ENCODE measurements at places on chromosomes 12 and 14.

DNA sequence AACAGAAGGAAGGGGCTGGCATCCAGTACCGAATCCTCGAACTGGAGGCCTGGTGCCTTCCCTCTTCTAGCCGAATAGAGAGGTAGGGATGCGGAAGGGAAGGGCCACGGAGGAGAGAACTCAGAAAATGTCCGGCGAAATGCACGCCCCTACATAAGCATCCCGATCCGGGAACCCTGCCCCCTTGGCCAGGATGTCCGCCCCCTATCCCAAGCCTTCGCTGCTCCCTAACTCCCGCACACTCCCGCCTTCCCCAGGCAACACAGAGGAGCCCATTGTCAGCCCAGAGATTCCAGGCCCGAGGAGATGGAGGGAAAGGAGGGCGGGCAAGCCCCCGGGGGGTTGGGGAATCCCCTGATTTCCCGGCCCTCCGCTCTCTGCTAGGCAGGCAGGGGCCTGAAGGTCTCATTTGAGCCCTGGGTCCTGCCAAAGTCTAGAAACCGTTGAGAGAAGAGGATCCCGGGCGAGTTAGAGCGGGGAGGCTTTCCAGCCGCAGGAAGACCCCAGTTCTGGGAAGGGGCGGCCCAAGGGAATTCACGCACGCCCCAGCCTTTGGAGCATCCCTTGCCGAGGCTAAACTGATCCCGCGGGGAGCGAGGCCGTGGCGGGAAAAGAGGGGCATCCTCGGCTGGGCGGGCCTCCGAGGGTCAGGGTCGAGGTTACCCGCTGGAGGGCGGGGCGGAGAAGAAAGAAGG, 569 bp upstream of the ARHGEF40 start:
- peak overlapping the region; percentile 89 for H3K4me3 ChIP-seq
- H3K27me3 ChIP-seq: peaks cover 28% of the 10 kb centered on the region
- peaks cover 6% of the 10 kb centered on the region for H3K36me3 ChIP-seq
- no peak for DNase-seq
- peaks cover 22% of the 10 kb centered on the region for H3K4me1 ChIP-seq
- peak overlapping the region; percentile 73 for H3K27ac ChIP-seq

GRCh38 chr12:52370926-52371608, 3.8 kb upstream of the KRT85 start:
- DNase-seq: no peak
- H3K27me3 ChIP-seq: peaks cover 19% of the 10 kb centered on the region
- H3K4me1 ChIP-seq: peaks cover 12% of the 10 kb centered on the region
- no peaks in the 10 kb centered on the region for H3K36me3 ChIP-seq
- no peak overlapping the region for H3K4me3 ChIP-seq

- H3K4me3 ChIP-seq: no peak overlapping the region
- no peaks in the 10 kb centered on the region for H3K36me3 ChIP-seq
- peak overlapping the region; percentile 54 for H3K27ac ChIP-seq
- peaks cover 43% of the 10 kb centered on the region for H3K4me1 ChIP-seq
- no peaks in the 10 kb centered on the region for H3K27me3 ChIP-seq
Observed at GRCh38 chr14:58749066-58749669, 111.4 kb downstream of the DACT1 start.

- H3K4me3 ChIP-seq: peak overlapping the region; percentile 83
- H3K36me3 ChIP-seq: peaks cover 14% of the 10 kb centered on the region
- H3K27ac ChIP-seq: peak overlapping the region; percentile 52
Observed at GRCh38 chr14:75429562-75429961, 1.7 kb downstream of the JDP2 start.

DNA sequence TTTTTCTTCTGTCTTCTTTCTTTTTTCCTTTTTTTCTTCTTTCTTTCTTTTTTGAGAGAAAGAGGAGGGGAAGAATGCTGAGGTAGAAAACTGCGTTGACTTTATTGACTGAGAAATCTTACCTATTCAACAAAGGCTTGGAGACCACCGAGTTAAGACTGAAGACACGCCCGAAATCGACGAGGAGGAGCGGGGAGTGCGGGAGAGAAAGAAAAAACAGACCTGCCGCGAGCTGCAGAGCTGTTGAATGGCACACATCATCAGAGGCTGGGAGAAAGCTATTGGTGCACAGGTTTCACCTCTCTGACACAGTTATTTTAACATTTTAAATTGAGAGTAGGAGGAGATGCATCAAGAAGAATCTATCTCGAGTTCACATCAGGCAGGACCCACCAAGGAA, 5.1 kb downstream of the ASCL1 start:
- peak overlapping the region; percentile 15 for H3K4me3 ChIP-seq
- peaks cover 5% of the 10 kb centered on the region for H3K36me3 ChIP-seq

- H3K27me3 ChIP-seq: no peaks in the 10 kb centered on the region
- peaks cover 30% of the 10 kb centered on the region for H3K36me3 ChIP-seq
- H3K27ac ChIP-seq: no peak overlapping the region
- no peak overlapping the region for H3K4me3 ChIP-seq
- DNase-seq: no peak
Observed at GRCh38 chr14:90319634-90320541, 11.9 kb downstream of the NRDE2 start.

- H3K27ac ChIP-seq: no peak overlapping the region
- H3K4me3 ChIP-seq: no peak overlapping the region
- no peaks in the 10 kb centered on the region for H3K4me1 ChIP-seq
- H3K27me3 ChIP-seq: no peaks in the 10 kb centered on the region
Observed at GRCh38 chr12:39355841-39356240, 87.1 kb downstream of the KIF21A start.

- no peak for DNase-seq
- H3K4me3 ChIP-seq: no peak overlapping the region
- H3K27ac ChIP-seq: no peak overlapping the region
- peaks cover 4% of the 10 kb centered on the region for H3K27me3 ChIP-seq
Observed at GRCh38 chr14:30349520-30349919, 209.4 kb upstream of the G2E3 start.

GRCh38 chr14:99749763-99750715, 43.2 kb upstream of the EML1 start:
- DNase-seq: no peak
- H3K27ac ChIP-seq: peak overlapping the region; percentile 11
- no peaks in the 10 kb centered on the region for H3K36me3 ChIP-seq
- peaks cover 11% of the 10 kb centered on the region for H3K27me3 ChIP-seq
- H3K4me3 ChIP-seq: no peak overlapping the region
- H3K4me1 ChIP-seq: peaks cover 38% of the 10 kb centered on the region

GRCh38 chr14:81743605-81744004, 210.0 kb upstream of the SEL1L start:
- H3K4me3 ChIP-seq: no peak overlapping the region
- no peak for DNase-seq
- peaks cover 3% of the 10 kb centered on the region for H3K27me3 ChIP-seq
- no peaks in the 10 kb centered on the region for H3K36me3 ChIP-seq
- peaks cover 8% of the 10 kb centered on the region for H3K4me1 ChIP-seq
- H3K27ac ChIP-seq: no peak overlapping the region

GRCh38 chr14:96268431-96269358, 12.7 kb downstream of the BDKRB1 start:
- peak; percentile 52 for DNase-seq
- no peaks in the 10 kb centered on the region for H3K36me3 ChIP-seq
- H3K27me3 ChIP-seq: no peaks in the 10 kb centered on the region

DNA sequence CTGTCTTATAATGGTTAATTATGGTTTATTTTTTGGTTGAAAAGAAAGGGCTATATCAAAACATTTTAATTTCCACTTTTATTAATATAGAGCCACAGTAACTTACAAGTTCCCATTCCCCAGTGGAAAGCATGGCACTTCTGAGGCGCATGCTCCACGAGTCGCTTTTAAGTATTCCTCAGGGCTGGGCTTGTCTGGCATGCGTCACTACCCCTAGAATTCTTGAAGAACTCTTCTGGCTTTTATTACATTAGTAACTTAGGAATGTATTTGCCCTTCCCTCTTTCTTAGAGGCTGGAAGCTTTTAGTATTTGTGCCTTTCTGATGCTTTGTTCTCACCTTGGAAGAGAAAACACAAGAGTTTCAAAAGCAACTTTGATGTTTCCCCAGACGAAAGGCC, 81.1 kb downstream of the ESR2 start:
- peak overlapping the region; percentile 98 for H3K27ac ChIP-seq
- H3K27me3 ChIP-seq: no peaks in the 10 kb centered on the region
- peaks cover 5% of the 10 kb centered on the region for H3K4me1 ChIP-seq

DNA sequence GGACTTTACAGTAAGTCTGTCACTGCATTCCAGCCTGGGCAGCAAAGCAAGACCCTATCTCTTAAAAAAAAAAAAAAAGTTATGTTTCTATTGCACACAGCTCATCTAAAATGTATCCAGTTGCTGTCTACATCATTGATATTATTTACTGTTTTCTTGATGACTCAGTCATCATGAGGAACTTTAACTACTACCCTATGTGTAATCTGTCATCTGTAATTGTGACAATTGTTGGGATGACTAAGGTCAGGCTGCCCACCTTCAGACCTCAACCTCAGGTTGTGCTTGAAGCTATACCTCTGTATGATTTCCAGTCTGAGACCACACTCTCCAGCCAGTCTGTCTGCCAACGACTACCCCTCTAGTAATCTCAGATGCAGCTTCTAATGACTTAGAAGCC, 15.3 kb downstream of the PPP1R13B start:
- DNase-seq: no peak
- no peak overlapping the region for H3K27ac ChIP-seq
- no peak overlapping the region for H3K4me3 ChIP-seq
- peaks cover 4% of the 10 kb centered on the region for H3K4me1 ChIP-seq
- no peaks in the 10 kb centered on the region for H3K36me3 ChIP-seq
- no peaks in the 10 kb centered on the region for H3K27me3 ChIP-seq

DNA sequence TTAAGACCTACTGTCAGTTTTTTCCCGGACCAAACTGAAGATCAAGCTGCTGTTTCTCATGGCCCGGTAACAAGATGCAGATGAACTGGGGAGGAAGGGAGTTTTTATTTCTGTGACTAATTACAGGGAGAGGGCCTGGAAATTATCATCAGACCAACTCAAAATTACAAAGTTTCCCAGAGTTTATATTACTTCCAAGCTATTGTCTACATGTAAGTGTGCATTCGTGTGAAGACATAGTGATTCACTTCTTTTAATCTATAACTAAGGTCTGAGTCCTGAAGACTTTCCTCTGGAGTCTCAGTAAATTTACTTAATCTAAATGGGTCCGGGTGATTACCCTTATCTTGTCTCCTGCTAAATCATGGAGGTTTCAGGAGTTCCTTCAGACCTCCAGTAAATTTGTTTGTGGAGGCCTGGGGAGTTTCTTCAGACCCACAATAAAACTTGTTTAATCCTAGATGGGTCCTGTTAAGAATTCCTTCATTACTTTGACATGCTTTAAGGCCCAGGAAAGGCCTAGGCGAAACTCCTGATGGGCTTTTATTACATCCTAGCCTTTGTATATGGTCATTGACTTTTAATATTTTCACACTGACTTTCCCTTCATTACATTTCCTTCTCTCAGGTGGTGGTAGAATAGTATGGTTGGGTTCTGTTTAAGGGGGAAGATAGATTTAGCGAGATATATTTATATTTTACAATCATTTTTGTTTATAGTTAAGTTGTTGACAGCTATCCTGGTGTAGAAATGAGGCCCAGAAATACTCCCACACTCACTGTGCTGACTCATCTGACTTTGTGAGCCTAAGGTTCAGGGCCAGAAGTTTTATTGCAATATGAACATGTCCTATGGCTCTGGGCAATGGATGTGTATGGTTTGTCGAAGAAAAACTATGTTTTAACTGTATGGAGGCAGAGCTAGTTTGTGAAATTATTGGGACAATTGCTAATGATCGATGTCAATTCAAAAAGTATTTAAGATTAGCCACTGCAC, 627.0 kb upstream of the FBXO33 start:
- no peak overlapping the region for H3K27ac ChIP-seq
- DNase-seq: no peak
- no peaks in the 10 kb centered on the region for H3K27me3 ChIP-seq

DNA sequence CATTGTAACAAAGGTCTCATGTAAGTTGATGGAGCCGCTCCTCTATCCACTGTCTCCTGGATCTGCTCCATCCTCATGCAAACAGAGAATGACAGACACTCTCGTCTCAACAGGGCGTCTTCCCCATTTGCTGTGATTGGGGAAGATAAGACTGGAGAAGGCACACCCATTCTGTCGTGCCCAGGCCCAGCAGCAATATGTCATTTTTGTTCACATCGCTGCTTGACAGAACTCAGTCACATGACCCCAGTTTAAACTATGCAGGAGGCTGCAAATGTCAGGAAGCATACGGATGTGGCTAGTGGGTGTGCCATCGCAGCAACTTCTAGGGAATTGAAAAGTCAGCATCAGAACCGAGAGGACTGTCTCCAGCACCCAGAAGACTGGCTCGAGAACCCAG, 290.5 kb downstream of the TMEM132D start:
- H3K36me3 ChIP-seq: no peaks in the 10 kb centered on the region
- peaks cover 10% of the 10 kb centered on the region for H3K27me3 ChIP-seq
- H3K4me1 ChIP-seq: peaks cover 12% of the 10 kb centered on the region
- peak overlapping the region; percentile 35 for H3K27ac ChIP-seq
- H3K4me3 ChIP-seq: no peak overlapping the region

- peak; percentile 89 for DNase-seq
- peaks cover 9% of the 10 kb centered on the region for H3K4me1 ChIP-seq
- peak within 1 kb of the TSS; percentile 97 for H3K4me3 ChIP-seq
Observed at GRCh38 chr12:56266693-56267442, at the start of gene COQ10A. Gene COQ10A (plus strand): TSS chr12:56266942. CDS start chr12:56267119, 177 bp downstream.

- H3K4me1 ChIP-seq: no peaks in the 10 kb centered on the region
- H3K4me3 ChIP-seq: no peak overlapping the region
- H3K27me3 ChIP-seq: no peaks in the 10 kb centered on the region
- H3K36me3 ChIP-seq: peaks cover 12% of the 10 kb centered on the region
- H3K27ac ChIP-seq: no peak overlapping the region
Observed at GRCh38 chr12:112176321-112177010, 51.1 kb downstream of the TRAFD1 start.

DNA sequence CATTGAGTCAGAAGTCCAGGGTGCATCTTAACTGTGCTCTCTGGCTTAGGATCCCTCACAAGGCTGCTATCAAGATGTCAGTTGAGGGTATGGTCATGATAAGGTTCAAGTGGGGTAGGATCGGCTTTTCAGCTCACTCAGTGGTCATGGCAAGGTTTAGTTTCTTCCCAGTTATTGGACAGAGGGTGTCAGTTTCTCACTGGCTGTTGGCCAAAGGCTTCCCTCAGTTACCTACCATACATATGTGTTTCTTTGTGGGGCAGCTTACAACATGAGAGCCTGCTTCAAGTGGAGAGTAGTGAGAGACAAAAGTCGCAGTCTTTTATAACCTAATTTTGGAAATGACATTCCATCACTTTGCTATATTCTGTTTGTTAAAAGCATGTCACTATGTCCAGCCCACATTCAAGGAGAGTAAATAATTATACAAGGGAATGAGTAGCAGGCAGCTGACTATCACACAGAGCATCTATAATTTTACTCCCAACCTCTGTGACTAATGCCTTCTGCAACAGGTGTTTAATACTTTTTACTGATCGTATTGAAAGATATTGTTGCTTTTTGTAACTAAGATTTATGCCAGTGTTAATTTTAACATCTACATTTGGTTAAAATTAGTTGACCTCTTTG, 572.8 kb upstream of the FBXO33 start:
- H3K27me3 ChIP-seq: no peaks in the 10 kb centered on the region
- no peaks in the 10 kb centered on the region for H3K4me1 ChIP-seq
- no peaks in the 10 kb centered on the region for H3K36me3 ChIP-seq
- H3K27ac ChIP-seq: no peak overlapping the region
- DNase-seq: no peak
- no peak overlapping the region for H3K4me3 ChIP-seq

- H3K27me3 ChIP-seq: peaks cover 6% of the 10 kb centered on the region
- no peaks in the 10 kb centered on the region for H3K36me3 ChIP-seq
- H3K27ac ChIP-seq: peak overlapping the region; percentile 98
- DNase-seq: no peak
- peaks cover 39% of the 10 kb centered on the region for H3K4me1 ChIP-seq
Observed at GRCh38 chr12:52195065-52195730, 3.4 kb upstream of the KRT80 start.

All from type B pancreatic cell (in vitro differentiated cells).